ENCODE measurements at places on chromosomes 12 and 14.
A peak's percentile ranks its signal among the peaks of the same experiment; 100 is the strongest.

- H3K4me3 ChIP-seq, result no peak overlapping the region
- H3K36me3 ChIP-seq, result no peaks in the 10 kb centered on the region
- no peak for DNase-seq
These were observed 151.0 kb downstream of the BCAT1 start for GRCh38 chr12:24797901-24798300.

- H3K36me3 ChIP-seq, result peaks cover 21% of the 10 kb centered on the region
- no peak for DNase-seq
- no peak overlapping the region for H3K27ac ChIP-seq
- peaks cover 2% of the 10 kb centered on the region for H3K4me1 ChIP-seq
These were observed 10.3 kb upstream of the PGAM5 start for GRCh38 chr12:132700212-132700822.

GRCh38 chr14:23696701-23697239, 60.6 kb downstream of the DHRS2 start:
- no peak overlapping the region for H3K27ac ChIP-seq
- no peak for DNase-seq
- no peaks in the 10 kb centered on the region for H3K36me3 ChIP-seq
- H3K27me3 ChIP-seq, result peaks cover 33% of the 10 kb centered on the region
- no peak overlapping the region for H3K4me3 ChIP-seq

DNA sequence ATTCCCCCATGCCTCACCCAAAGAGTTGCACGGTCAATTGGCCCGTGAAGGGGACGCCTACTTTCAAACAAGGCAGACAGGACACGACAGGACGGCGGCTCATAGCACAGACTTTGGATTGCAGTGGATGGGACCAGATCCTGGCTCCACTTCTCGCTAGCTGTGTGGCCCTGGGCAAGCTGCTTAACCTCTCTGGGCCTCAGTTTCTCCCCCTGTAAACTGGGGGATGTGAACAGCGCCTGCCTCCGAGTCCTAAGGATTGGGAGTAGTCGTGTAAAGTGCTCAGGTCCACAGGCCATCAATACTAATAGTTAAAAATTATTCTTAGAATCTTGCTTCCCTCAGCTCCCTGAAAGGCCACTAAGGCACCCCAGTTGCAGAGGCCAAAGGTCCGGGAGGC, 13.1 kb downstream of the RHOF start:
- H3K27me3 ChIP-seq, result no peaks in the 10 kb centered on the region
- DNase-seq, result no peak
- peaks cover 3% of the 10 kb centered on the region for H3K36me3 ChIP-seq
- H3K27ac ChIP-seq, result no peak overlapping the region

GRCh38 chr12:57868851-57869268, 22.3 kb upstream of the CTDSP2 start:
- DNase-seq, result no peak
- H3K4me3 ChIP-seq, result no peak overlapping the region
- H3K36me3 ChIP-seq, result no peaks in the 10 kb centered on the region

DNA sequence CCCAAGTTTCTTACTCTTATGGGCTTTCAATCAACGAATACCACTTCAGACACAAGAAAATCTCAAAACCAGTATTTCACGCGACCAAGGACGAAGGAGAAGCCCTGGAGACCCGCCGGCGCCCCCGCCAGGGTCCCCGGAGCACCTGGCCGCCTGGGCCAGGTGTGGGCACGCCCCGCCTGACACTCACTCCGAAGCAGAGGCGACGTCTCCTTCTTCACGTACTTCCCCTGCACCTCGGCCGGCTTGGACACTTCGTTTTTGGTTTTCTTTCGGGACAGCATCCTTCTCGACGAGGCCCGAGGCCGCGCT, 466 bp downstream of the SAV1 start:
- H3K27me3 ChIP-seq, result no peaks in the 10 kb centered on the region
- peak overlapping the region; percentile 89 for H3K4me3 ChIP-seq
- H3K27ac ChIP-seq, result peak overlapping the region; percentile 92
- peak; percentile 18 for DNase-seq
- peaks cover 19% of the 10 kb centered on the region for H3K36me3 ChIP-seq
- H3K4me1 ChIP-seq, result peaks cover 7% of the 10 kb centered on the region

DNA sequence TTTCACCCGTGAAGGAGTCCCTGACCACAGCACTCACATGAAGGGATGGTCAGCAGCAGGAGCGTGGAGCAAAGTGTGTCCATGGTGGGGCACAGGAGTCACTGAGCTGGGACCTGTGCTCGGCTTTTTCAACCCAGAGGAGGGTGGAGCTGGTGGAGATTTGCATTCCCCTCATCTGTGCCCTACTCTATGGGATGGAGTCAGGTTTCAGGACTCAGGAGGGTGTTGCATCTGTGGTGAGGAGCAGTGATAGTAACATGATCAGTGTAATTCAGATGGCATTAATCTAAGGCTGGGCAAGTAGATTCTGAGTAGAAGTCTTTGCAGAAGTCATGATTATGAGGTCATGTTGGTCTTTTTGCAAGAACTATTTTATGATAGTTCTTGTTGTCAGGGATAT, 511.9 kb downstream of the TMEM121 start:
- H3K36me3 ChIP-seq, result no peaks in the 10 kb centered on the region
- DNase-seq, result no peak
- H3K4me1 ChIP-seq, result no peaks in the 10 kb centered on the region

- H3K4me3 ChIP-seq, result no peak overlapping the region
- no peaks in the 10 kb centered on the region for H3K36me3 ChIP-seq
- no peak overlapping the region for H3K27ac ChIP-seq
- no peaks in the 10 kb centered on the region for H3K27me3 ChIP-seq
These were observed 167.1 kb downstream of the KIF21A start for GRCh38 chr12:39275846-39276245.

GRCh38 chr12:2958432-2959191, 585 bp upstream of the TEAD4 start:
- H3K4me3 ChIP-seq, result peak overlapping the region; percentile 88
- peaks cover 9% of the 10 kb centered on the region for H3K27me3 ChIP-seq
- H3K36me3 ChIP-seq, result no peaks in the 10 kb centered on the region
- peak; percentile 41 for DNase-seq
- H3K4me1 ChIP-seq, result peaks cover 24% of the 10 kb centered on the region

DNA sequence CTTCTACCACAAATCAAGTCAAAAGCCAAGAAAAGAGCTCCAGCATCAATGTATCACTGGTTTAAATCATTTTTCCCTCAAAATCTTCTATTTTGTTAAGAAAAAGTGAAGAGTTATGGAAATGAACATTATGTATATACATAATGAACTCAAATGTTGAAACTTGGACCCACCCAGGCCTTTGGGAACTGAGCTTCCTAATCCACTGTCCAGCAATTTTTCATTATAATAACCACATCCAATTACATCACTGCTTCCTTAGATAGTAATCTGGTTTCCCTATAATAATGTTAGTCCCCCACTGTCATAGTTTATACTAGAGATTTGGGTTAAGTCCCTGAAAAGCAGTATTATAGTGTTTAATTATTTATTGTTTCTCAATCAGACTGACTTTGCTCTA, 170.9 kb downstream of the PIK3C2G start:
- peaks cover 2% of the 10 kb centered on the region for H3K4me1 ChIP-seq
- H3K27me3 ChIP-seq, result no peaks in the 10 kb centered on the region
- DNase-seq, result no peak

DNA sequence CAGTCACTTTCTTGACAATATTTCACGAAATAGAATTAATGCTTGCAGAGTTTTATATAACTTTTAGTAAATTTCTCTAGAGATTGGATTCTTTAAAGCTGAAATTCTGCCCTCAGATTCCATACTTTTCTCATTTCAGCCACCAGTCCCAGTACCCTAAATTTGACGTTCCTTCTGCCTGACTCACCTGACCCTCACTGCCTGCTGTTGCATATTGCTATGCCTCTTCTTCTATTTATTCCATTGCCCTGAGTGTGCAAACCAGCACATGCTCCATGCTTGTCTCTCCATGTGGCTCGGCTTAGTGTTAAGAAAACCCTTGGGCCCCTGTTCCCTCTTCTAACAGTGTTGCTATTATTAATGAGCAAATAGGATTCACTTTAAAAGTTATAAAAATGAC, 533.3 kb downstream of the LRFN5 start:
- no peaks in the 10 kb centered on the region for H3K4me1 ChIP-seq

- no peak for DNase-seq
- H3K4me1 ChIP-seq, result no peaks in the 10 kb centered on the region
- H3K36me3 ChIP-seq, result peaks cover 40% of the 10 kb centered on the region
- H3K27ac ChIP-seq, result no peak overlapping the region
- no peak overlapping the region for H3K4me3 ChIP-seq
These were observed 36.1 kb downstream of the CPSF6 start for GRCh38 chr12:69275471-69275891.

DNA sequence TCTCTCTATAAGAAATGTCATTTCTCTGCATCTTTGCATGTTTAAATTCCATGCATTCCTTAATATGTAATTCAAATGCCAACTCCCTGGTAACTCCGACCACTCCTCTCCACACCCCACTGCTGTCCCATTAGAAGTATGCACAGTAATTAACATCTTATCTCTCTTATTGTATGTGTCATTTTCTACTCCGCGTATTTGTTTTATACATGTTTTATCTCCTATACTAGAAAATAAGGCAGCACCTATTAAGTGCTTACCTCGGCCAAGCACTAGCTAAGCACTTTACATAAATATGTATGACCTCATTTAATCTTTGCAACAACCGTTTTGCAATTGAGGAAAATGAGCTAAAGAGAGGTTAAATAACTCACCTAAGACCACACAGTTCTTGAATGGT, 469.8 kb downstream of the BCAT1 start:
- H3K4me1 ChIP-seq, result peaks cover 6% of the 10 kb centered on the region
- no peak overlapping the region for H3K27ac ChIP-seq
- H3K4me3 ChIP-seq, result no peak overlapping the region
- no peak for DNase-seq
- H3K27me3 ChIP-seq, result no peaks in the 10 kb centered on the region

- DNase-seq, result no peak
These were observed 1.8 kb downstream of the CCDC85C start for GRCh38 chr14:99602054-99602787.

GRCh38 chr14:90760078-90760444, 56.2 kb downstream of the TTC7B start:
- H3K4me1 ChIP-seq, result peaks cover 2% of the 10 kb centered on the region
- no peak overlapping the region for H3K27ac ChIP-seq
- no peak for DNase-seq
- H3K36me3 ChIP-seq, result no peaks in the 10 kb centered on the region

DNA sequence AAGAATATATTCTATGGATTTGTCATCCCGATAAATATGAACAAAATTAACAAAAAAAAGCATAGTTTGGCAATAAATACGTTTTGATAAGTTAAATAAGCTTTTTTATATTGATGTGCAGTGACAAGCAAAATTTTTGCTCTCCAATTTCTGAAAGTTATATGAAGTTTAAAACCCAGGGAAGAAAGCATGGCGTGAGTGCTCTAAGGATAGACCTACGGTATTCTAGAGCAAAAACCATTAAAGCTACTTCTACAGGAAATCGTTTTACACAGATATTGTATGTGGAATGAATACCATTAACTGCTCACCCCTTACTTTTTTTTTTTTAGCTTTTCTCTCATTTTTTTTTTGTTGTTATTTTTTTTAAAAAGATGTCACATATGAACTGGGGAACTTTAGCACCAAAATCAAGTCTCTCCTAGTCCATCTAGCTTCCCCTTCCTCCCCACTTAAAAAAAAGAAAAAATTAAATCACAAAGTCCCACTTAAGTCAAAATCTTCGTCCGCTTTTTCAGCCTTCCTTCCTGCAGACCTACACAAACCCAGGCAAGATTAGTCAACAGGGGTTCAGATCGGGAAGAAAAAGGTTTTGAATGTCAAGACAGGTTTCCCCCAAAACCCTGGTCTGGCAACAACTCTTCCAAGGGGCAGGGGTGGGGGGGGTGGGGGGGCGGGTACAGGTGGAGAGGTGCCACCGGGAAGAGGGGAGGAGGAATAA, 4.4 kb downstream of the ZFP36L1 start:
- no peaks in the 10 kb centered on the region for H3K27me3 ChIP-seq
- no peak overlapping the region for H3K27ac ChIP-seq
- no peak overlapping the region for H3K4me3 ChIP-seq

DNA sequence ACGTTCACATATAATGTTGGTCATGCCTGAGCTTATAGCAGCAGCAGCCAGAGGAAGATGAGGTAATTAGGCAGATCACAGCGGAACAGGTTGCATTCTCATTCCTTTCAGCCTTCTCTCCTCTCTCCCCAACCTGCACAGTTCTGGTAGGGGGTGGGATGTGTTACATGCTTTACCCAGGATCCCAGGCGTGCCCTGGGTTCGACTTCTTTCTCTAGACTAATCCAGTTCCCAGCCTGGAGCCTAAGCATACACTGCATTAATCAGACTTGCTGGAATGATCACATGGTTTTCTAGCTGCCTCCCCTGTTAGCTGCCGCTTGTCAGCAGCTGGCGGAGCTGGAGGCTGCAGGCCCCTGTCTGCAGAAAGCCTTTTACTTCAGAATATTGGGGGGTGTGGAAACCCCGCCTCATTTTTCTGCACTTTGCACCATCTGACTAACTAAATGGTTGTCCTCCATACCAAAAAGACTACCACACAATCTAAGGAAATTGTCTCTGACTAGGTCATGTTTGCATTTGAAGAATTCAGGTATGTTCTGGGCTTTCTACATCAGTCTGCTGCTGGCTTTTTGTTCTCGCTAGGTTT, 46.0 kb upstream of the EVL start:
- H3K4me1 ChIP-seq, result peaks cover 25% of the 10 kb centered on the region
- no peaks in the 10 kb centered on the region for H3K27me3 ChIP-seq
- no peaks in the 10 kb centered on the region for H3K36me3 ChIP-seq
- no peak overlapping the region for H3K4me3 ChIP-seq

GRCh38 chr12:27199638-27200300, 44.3 kb upstream of the STK38L start:
- no peaks in the 10 kb centered on the region for H3K27me3 ChIP-seq
- no peak overlapping the region for H3K4me3 ChIP-seq
- H3K36me3 ChIP-seq, result no peaks in the 10 kb centered on the region

- H3K4me1 ChIP-seq, result peaks cover 5% of the 10 kb centered on the region
- H3K27me3 ChIP-seq, result no peaks in the 10 kb centered on the region
These were observed 33.9 kb downstream of the STON2 start for GRCh38 chr14:81366214-81366613.

- H3K27me3 ChIP-seq, result no peaks in the 10 kb centered on the region
- H3K36me3 ChIP-seq, result peaks cover 62% of the 10 kb centered on the region
- peaks cover 26% of the 10 kb centered on the region for H3K4me1 ChIP-seq
- peak overlapping the region; percentile 79 for H3K27ac ChIP-seq
These were observed 804 bp downstream of the GAPDH start for GRCh38 chr12:6534945-6535696.

- no peak overlapping the region for H3K27ac ChIP-seq
- peak; percentile 55 for DNase-seq
- H3K4me1 ChIP-seq, result peaks cover 4% of the 10 kb centered on the region
- no peak overlapping the region for H3K4me3 ChIP-seq
These were observed 17.4 kb downstream of the RPS6KL1 start for GRCh38 chr14:74905595-74906142.

DNA sequence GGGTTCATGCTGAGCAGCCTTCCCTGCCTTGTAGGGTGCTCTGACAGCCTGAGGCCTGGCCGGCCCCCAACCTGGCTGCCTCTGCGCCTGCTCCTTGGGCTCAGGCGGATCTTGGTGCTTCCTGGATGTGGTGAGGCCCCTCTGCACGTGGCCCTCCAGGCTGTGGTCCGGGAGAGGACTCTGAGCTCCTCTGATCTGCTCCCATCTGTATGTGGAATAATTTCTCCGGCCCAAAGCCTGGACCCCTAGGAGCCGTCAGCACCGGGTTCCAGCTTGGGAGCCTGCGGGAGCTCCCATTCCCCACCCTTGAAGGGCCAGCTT, 21.3 kb upstream of the EIF2B2 start:
- H3K36me3 ChIP-seq, result no peaks in the 10 kb centered on the region
- no peak overlapping the region for H3K27ac ChIP-seq
- DNase-seq, result no peak
- H3K4me1 ChIP-seq, result peaks cover 37% of the 10 kb centered on the region
- H3K27me3 ChIP-seq, result no peaks in the 10 kb centered on the region
- H3K4me3 ChIP-seq, result no peak overlapping the region
